ENCODE measurements at places on chromosomes 13 and 19. TPM values are rescaled to one million over a fixed set of nuclear protein-coding genes. Genes with fewer than 3 reads are reported as not detected.

FAM83E gene
- 8.8 TPM for total RNA-seq

DNA sequence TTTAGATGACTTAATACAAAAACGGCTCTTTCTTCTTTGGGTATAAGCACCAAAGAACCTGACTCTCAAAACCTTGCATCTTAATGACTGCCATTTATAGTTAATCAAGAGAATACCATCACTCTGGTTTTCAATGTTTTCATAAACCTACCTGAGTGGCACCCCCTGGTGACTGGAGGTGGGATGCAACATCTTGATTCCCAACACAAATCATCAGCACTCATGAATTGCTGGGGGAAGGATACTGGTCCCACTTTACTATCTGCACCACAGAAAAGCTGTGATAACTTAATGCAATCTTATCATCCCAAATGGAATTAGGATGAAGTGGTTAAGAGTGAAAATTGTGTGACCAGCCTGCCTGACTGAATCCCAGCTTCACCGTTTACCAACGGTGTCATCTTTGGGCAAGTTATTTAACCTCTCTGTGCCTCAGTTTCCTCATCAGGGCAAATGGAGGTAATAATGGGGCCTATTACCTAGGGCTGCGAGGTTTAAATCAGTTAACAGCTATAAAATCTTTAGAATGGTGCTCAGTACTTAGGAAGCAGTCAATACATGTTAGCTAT lies 366.4 kb downstream of the KLF12 start:
- no peak for DNase-seq

DDX39A gene
- 121 TPM for total RNA-seq

DNA sequence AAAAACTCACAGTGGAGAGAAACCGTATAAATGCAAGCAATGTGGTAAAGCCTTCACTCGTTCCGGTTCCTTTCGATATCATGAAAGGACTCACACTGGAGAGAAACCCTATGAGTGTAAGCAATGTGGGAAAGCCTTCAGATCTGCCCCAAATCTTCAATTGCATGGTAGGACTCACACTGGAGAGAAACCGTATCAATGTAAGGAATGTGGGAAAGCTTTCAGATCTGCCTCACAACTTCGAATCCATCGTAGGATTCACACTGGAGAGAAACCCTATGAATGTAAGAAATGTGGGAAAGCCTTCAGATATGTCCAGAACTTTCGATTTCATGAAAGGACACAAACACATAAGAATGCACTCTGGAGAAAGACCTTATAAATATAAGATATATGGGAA lies 19.4 kb upstream of the ZNF69 start:
- DNase-seq = no peak

MIA gene
- total RNA-seq = 2.7 TPM

DNAAF3 gene
- 16.1 TPM for total RNA-seq

GRCh38 chr19:897442-898039 lies 4.3 kb downstream of the RNU6-9 start:
- no peak for DNase-seq

DNA sequence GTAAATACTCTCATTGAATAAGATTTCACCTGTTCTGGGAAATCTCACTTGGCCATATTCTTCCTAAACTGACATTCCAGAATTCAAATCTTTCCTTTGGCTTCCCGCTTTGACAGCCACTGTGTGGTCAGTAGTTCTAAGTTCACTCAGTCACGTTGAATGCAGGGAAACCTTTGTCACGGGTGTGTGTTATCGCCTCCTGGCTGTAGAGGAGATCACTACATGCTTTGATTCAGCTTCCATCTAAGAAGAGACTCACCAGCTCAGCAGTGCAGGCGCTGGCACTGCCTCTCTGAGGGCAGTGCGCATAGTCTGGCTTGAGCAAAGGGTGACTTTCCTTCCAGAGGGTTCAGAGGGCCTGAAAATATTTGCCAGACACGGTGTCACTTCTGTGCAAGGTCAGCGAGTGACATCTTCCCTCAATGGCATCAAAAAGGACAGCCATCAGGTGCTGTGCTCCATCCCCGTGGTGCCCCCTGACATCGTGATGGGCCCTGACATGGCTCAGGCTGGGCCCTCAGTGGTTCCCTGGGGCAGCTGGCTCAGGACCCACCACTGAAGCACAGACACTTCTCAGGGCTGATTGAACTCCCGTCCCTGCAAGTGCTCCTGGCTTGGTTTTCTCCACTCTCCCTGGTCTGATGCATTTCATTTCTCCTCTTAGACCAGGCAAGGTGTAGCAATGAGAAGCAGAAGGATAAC lies 635.4 kb upstream of the ARGLU1 start:
- DNase-seq = no peak

- no peak for DNase-seq
Measured at GRCh38 chr19:7851623-7852500, 21.8 kb downstream of the EVI5L start.

ZNF829 gene
- total RNA-seq = 3.2 TPM

GRCh38 chr19:28656644-28657043 lies 556.3 kb downstream of the UQCRFS1 start:
- no peak for DNase-seq

RASAL3 gene
- total RNA-seq = 2.8 TPM

DNA sequence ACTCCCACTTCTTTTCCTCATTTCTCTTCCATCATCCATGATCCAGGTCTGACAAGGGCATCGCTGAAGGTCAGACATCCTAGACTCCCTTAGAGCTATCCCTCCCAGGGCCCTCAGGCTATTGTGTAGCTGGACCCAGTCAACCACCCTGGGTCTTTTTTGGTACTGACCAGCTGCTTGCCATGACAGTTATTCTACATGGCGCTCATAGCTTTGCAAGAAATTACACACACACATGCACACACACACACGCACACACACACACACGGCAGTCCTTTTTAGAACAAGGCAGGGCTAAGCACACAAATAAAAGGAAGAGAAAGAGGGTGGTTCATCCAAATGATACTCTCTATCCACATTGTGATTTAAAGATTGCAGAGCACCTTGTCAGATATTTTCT lies 18.3 kb downstream of the SIAH3 start:
- DNase-seq = no peak

DNA sequence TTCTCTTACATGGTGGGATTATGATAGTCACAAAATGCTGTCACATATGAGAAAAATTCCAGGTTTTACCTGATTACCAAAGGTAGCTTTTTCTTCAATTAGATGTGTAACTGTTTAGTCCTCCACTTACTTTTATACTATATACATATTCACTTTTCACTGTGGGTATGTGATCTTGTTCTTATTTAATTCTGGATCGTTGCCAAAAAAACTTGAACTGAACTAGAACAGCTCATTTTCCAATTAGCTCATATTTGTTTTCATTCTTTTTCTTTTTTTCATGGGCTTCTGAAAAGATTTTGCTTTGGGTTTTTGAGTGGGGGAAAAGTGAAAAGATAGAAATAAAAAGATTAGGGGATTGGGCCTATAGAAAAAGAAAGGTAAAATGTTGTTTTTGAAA lies 291.9 kb downstream of the NDFIP2 start:
- no peak for DNase-seq

KLK3 gene
- 35,247 TPM for total RNA-seq

DNA sequence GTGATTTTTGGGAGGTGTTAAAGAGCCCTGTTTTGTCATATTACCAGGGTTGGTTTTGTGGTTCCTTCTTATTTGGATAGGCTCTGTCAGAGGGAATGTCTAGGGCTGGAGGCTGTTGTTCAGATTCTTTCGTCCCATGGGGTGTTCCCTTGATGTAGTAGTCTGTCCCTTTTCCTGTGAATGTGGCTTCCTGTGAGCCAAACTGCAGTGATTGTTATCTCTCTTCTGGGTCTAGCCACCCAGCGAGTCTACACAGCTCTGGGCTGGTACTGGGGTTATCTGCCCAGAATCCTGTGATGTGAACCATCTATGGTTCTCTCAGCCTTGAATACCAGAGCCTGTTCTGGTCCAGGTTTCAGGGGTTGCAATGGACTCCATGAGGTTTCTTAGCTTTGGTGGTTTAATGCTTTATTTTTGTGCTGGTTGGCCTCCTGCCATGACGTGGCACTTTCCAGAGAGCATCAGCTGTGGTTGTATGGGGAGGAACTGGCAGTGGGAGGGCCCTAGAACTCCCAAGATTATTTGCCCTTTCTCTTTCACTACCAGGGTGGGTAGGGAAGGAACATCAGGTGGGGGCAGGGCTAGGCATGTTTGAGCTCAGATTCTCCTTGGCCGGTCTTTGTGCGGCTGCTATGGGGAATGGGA lies 78.8 kb downstream of the SPRY2 start:
- DNase-seq = no peak

GRCh38 chr19:45468803-45469131 lies 971 bp downstream of the FOSB start:
- DNase-seq = no peak

DNA sequence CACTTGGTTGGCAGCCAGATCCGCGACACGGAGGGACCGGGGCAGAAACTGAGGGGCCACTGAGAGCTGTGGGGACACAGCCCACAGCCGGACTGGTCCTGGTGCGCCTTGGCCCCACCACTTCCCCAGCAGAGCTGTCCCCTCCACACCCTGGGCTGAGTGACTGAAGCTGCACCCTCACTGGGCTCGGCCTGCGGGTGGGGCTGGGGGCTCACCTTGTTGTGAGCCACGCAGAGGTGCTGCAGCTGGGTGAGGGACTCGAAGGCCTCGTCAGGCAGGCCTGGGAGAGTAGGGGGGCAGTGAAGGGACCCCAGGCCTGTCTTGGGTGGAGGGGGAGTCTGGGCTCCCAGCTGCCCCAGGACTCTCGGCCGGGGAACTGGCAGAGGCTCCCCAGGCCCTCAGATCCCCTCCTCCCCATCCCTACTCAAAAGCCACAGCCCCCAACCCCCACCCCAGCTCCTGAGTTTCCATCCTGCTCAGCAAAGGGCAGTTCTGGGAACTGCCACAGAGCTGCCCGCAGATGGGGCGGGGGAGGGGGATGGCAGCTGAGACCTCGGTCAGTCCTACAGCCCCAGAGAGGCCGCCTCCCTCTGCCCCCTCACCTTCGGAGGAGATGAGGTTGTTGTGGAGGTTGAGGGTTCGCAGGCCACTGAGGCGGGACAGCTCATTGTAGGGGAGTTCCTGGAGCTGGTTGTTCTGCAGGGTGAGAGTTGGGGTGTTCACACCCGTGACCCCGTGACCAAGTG lies 2.3 kb downstream of the PODNL1 start:
- DNase-seq = no peak

PRDX2 gene
- total RNA-seq = 256 TPM

DNA sequence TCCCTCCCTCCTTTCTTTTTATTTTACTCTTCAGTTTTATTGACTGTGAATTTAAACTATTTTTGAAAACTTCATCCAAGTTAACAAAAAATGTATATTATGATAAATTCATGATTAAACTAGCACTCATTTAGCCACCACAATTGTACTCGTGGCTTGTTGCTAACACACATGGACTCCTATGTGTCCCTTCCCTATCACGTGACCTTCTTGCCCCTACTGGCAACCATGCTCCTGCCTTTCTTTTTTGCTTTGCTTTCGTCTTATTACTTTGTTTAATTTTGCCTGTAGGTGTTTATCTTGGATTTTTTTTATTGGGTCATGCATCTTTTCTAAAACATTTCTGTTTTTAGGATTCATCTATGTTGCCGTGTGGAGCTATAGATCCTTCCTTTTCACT lies 8.2 kb downstream of the CLC start:
- no peak for DNase-seq

URAD gene
- not detected for total RNA-seq

- DNase-seq = peak; percentile 85
Measured at GRCh38 chr19:49929611-49930482, 543 bp upstream of the NUP62 start.

- DNase-seq = peak; percentile 95
Measured at GRCh38 chr19:20565321-20566018, at the start of gene ZNF737. Gene ZNF737, minus strand, starts transcription at chr19:20565781. Its CDS starts 141 bp downstream, at chr19:20565640.

DNA sequence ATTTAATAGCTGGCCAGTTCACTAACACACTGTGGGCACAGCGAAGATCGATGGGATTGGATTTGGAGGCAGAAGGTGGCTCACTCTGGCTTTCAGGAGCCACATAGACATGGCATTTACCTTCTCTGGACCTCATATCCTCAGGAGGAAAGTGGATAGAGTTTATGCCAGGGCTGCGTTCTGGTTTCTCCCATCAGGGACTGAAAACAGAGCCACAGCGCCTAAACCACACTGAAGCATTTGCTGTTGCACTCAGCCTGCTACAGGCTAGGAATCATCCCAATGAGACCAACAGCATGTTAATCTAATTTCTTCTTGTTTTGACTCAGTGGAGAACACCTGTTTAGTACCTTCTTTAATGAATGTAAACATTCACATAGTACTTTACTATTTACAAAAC lies 1.6 kb downstream of the CYSLTR2 start:
- DNase-seq = no peak

GRCh38 chr13:76798037-76798436 lies 88.2 kb downstream of the KCTD12 start:
- DNase-seq = no peak

- no peak for DNase-seq
Measured at GRCh38 chr13:38369058-38369457, 19.4 kb downstream of the UFM1 start.

RNF17 gene
- total RNA-seq = 16.4 TPM

KIR3DL1 gene
- not detected for total RNA-seq

DNA sequence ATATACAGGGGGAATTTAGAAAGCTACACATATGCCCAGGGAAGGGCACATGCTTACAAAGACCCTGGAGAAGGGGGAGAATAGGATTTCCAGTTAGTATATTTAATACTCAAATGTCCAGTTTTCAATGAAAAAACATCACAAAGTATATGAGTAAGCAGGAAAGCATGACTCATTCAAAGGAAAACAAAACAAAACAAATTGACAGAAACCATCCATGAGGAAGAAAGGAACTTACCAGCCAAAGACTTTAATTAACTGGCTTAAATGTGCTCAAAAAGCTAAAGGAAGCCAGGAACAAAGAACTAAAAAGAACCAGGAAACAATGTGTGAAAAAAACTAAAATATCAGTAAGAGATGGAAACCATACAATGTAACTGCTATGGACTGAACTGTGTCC lies 716.2 kb upstream of the ARGLU1 start:
- DNase-seq = no peak

- peak; percentile 94 for DNase-seq
Measured at GRCh38 chr13:33285420-33286124, at the start of gene STARD13. Gene STARD13, minus strand, starts transcription at chr13:33285755. Its CDS starts 117 bp downstream, at chr13:33285638.

DNA sequence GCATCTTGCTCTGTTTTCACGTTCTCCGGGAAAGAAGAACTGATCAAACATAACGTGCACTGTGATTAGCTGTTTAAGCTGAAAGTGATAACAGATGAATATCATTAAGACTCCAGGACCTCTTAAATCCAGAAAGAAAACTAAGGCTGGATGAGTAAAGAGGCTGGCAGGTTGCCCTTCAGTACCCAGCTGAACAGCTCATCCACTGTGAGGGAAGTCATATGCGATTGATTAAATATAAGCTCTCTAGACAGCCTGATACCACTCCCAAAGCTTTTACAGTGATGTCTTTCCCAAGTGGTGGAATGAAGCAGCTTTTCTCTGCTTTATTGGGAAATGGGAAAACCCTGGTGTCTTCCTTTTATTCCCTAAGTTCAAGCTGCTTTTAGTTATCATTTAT lies 116.9 kb downstream of the EFNB2 start:
- no peak for DNase-seq

DNA sequence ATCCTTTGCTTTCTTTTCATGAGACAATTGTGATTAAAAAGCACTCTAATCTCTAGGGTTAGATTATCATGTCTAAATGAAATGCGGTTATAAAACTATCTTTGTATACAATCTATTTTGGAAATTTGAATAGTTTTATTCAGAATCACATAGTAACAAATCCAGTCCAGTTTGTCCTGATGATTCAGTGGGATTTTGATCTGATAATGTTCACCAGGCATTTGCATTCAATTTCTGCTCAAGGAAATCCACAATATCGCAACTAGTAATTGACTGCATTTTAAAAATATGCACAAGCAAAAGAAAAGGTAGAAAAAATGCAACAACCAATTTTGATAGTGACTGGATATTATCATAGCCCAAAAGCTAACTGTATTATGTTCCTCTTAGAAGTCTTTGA lies 63.8 kb downstream of the ITGBL1 start:
- no peak for DNase-seq
